Omental fat pad (tissue), 4 donors: ENCODE measurements at places on chromosomes 13 and 19.

DNA sequence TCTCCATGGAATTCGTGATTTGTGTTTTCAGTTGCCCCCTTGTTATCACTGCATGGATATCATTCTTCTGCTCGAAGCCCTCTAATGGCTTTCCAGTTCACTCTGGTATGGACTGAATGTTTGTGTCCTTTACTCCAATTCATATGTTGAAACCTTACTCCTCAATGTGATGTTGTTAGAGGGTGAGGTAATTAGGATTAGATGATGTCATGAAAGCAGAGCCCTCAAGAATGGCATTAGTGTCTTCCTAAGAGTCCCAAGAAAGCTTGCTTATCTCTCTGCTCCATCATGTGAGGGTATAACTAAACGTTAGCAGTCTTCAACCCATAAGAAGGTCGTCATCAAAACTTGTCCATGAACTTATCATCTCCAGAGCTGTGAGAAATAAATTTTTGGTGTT is 1626.3 kb upstream of the MIR17HG start:
- no peak for DNase-seq

DNA sequence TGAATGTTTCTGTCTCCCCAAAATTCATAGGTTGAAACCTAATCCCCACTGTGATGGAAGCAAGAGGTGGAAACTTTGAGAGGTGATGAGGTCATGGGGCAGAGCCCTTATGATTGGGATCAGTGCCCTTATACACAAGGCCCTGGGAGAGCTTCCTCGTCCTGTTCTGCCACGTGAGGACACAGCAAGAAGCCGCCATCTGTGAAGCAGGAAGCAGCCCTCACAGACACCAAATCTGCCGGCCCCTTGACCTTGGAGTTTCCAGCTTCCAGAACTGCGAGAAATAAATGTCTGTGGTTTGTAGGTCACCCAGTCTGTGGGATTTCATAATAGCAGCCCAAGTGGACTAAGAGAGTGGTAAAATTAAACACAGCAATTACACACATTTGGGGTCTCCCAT is 737.4 kb downstream of the UQCRFS1 start:
- no peak for DNase-seq

GRCh38 chr19:16075430-16076153 is 703 bp upstream of the TPM4 start:
- DNase-seq, result no peak

- peak; percentile 25 for DNase-seq
These were observed at the start of gene ZNF544 for GRCh38 chr19:58228585-58229254. ZNF544 (plus strand) TSS chr19:58228914; CDS start chr19:58244024, 15,110 bp downstream.

DNA sequence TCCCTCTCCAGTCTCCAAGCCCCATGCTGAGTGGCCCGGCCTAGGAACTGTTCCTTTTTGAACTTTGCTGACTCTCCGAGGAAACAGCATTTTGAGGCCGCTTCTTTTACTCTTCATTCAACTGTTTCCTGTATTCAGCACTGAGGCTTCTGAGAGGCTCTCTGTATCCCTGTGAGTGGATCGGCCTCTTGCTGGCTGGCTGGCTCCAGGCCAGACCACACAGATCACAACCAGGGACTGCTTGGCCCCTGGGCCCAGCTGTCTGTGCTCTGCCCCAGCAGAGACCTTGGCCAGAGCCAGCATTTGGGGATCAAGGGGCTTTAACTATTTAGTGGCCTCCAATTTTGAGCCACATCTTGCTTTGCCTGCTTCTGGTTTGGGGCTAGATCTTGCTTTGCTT is 75.6 kb upstream of the KL start:
- DNase-seq, result no peak

DNA sequence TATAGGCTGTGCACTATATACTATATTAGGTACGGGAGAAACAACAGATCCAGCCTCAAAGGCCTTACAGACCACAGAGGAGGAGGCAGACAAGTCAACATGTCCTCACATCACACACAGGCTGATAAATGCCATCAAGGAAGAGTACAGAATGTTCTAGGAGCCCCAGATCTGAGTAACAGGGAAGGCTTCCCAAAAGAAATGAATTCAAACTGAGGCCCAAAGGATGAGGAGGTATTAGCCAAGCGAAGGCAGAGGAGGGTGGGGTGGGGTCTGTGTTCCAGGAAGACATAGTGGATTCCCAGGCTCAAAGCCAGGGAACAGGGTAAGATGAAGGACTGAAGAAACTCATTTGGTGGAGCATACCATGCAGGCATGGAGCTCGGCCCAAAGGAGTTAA is 55.1 kb downstream of the RXFP2 start:
- DNase-seq, result no peak

DNA sequence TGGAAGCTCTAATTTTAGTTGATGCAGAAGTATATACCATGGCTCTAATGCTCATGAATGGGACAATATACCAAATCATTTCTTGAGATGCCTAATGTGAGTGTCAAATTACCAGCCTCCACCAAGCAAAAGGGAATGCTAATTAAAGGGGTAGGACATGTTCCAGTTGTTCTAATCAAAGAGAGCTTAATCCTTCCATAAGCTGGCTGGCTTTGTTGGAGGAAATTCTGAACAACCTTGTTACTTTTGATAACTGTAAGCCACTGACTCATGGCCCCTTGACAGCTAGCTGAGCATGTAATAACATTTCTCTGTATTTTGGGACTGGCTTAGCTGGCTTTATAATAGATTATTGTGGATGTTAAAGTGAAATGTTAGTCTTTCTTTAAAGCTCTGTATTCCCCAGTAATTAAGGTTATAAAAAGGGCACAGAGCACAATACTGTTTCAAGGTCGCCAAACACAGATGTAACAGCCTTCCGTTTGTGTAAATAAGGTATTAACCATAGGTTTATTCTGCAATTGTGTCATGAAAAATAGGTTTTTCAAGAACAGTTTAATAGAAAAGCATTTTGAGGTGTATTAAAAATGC is 1194.0 kb downstream of the PCDH9 start:
- DNase-seq, result no peak

- DNase-seq, result no peak
These were observed 256.3 kb downstream of the DNAJC15 start for GRCh38 chr13:43279696-43280095.

DNA sequence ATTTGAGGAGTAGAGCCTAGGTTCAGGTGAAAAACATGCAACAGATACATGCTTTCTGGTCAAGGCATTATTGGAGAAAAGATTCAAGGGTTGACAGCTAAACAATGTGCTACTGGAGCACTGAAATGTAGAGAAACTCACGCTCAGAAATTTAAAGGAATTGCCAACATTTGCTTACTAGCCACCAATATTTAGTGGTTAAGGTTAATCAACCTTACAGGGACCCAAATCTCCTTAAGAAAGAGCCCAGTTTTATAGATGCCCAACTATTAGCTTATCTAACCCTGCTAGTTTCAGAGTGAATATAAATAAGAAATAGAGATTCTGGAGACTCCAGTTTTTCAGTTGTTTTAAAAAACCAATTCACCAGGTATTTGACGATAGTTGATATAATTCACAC is 203.6 kb downstream of the DACH1 start:
- no peak for DNase-seq

DNA sequence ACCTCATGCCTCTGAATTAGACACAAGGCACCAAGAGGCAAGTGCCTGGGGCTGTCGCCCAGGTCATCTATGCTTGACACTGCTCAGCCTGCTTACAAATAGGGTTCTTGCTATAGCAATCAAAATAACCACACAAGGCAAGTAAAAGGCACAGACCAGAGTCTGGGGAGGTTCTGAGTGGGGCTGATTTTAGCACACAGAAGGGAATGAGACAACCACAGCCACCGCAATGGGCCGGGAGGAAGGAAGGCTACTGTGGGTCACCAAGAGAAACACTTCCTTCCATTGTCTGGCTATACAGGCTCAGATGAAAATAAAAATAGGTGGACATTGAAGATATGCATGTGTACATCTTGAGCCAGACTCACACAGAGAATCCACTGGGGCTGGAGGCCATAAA is 159.1 kb downstream of the DLEU7 start:
- no peak for DNase-seq

DNA sequence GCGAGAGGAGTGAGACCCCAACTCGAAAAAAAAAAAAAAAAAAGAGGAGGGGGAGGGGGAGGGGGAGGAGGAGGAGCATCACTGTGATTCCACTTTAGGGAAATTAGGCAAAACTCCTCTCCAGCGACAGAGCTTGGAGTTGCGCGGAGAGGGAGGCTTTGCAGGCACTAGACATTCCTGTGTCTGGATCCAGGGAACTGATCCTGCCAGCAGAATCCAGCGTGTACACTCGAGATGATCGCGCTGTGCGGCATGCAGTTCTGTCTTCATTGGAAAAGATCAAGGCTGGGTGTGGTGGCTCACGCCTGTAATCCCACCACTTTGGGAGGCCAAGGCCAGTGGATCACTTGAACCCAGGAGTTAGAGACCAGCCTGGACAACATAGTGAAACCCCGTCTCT is 29.6 kb upstream of the KLF2 start:
- no peak for DNase-seq

- DNase-seq, result no peak
These were observed 367.4 kb downstream of the SPRY2 start for GRCh38 chr13:79973533-79973963.

DNA sequence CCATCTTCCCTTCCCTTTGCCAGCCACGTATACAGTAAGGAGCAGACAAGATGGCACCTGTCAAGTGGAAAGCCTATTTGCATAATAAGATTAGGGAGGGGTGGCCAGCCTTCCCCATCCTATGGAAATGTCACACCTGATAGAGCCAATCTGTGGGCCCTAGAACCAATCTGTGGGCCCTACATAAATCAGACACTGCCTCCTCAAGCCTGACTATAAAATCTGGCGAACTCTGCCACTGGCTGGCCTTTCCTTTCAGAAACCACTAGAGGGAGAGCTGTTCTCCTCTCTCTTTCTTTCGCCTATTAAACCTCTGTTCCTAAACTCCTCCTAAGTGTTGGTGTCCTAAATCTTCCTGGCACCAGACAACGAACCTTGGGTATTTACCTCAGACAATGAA is 231.5 kb upstream of the KLHL1 start:
- no peak for DNase-seq

DNA sequence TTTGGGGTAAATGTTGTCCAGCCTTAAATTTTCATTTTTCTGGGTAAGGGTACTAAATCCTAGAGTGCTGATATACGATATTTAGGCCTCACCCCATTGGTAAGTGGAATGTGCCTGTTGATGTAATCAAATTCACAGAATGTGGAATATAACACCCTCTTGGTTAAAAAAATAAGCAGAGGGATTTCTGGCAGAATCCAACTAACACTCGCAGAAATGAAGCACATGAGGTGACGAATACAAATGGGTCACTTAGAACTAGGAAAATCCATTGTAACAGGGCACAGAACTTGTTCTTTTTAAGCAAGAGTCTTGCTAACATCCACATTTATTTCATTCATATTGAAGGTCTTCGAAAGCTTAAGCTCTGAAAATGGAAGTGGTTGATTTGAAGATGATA is 320.3 kb downstream of the SHISA2 start:
- DNase-seq, result no peak

GRCh38 chr13:21243045-21243897 is 66.8 kb downstream of the MRPL57 start:
- no peak for DNase-seq

GRCh38 chr13:93086329-93086728 is 140.3 kb upstream of the GPC6 start:
- DNase-seq, result no peak

DNA sequence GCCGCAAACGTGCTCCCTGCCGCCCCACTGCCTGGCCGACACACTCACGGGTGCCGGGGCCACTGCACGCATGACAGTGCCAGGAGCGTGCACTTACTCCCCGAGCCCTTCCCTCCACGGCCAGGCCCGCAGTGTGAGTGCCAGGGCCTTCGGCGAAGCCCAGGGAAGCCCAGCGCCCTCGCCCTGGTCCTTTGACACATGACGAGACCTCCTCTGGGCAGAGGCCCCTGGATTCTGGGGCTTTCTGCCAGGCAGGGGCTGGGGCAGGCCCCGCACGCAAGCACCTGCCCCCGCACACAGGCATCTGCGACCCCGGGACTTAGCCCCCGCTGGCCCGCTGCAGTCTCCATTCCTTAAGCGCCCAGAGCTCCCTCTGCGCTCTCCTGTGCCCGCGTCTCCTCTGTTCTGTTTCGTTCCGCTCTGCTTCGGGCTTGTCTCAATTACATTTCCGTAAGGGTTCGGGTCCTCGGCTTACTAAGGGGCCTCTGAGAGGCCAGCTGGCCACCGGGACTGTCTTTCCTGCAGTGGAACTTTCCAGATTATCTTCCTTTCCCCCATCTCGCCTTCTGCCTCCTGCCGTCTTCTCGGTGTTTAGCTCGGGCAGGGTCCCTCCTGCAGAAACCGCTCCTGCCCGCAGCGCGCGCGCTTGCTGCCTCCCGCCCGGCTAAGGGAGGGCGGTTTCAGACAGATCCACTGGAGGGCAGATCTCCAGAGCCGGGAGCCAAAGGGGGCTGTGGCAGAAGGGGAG is 98.8 kb downstream of the ING1 start:
- DNase-seq, result no peak

DNA sequence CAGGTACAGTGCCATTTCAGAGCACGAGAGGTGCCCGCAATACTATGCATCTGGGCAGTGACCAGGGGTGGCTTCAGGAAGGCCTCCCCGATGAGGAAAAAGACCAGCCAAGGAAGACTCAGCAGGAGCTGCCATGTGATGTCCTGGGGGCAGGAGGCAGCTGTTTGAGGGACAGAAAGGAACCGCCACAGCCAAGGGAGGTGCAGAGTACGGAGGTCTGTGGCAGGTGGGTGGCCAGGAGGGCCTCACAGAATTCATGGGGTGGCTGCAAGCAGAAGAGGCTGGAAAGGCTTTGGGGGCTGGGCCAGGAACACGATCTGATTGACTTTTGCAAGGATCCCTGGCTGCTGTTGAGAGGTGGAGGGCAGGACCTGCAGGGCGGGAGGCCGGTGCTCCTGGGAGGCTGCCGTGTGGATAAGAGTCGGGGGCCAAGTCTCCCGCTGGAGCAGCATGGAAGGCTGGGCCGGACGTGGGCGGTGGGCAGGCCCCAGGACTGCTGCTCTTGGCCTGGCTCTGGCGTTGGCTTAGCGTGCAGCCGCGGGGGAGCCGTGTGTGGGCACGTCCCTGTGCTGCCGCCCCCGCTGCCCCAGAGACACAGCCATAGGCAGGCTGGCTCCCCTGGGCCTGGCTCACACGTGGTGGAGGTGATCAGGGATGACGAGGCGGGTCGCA is 29.1 kb downstream of the CEBPA start:
- DNase-seq, result no peak

DNA sequence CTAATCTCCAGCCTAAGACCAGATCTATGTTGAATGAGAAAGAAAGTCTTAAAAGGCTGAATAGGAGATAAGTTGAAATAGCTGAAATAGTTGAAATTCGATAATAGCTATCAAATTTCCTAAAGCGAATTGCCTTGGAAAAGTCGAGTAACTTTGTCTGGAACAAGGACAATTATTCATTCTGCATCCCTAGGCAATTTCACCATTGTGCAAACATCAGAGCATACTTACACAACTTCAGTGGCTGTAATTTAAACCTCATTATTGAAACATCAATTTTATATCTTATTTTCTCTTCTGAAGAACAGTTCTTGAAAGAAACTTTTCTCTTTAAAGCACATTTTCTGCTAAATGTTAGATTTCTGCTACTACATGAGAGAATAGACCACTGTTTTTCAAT is 13.6 kb downstream of the TNFSF13B start:
- DNase-seq, result no peak

GRCh38 chr13:19156013-19156825 is 25.4 kb downstream of the TUBA3C start:
- DNase-seq, result no peak
